ENCODE measurements at places on chromosomes 16 and 17.

DNA sequence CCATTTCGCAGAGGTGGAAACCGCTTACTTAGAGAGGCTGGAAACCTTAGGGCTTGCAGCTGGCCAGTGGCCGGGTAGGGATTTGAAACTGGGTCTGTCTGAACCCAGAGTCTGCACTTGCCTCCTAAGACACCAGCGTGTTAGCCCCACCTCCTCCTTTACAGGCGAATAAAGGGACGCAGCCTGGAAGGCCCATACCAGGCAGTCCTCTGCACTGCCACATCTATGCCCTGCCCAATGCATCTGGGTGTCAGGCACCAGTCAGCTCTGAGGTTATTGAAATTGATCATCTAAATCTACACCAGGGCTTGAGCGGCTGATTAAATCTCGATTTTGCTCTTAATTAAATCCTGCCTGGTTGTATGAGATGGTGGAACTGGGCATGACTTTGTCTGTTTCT, 19.9 kb upstream of the NAGS start:
- no peak for DNase-seq

DNA sequence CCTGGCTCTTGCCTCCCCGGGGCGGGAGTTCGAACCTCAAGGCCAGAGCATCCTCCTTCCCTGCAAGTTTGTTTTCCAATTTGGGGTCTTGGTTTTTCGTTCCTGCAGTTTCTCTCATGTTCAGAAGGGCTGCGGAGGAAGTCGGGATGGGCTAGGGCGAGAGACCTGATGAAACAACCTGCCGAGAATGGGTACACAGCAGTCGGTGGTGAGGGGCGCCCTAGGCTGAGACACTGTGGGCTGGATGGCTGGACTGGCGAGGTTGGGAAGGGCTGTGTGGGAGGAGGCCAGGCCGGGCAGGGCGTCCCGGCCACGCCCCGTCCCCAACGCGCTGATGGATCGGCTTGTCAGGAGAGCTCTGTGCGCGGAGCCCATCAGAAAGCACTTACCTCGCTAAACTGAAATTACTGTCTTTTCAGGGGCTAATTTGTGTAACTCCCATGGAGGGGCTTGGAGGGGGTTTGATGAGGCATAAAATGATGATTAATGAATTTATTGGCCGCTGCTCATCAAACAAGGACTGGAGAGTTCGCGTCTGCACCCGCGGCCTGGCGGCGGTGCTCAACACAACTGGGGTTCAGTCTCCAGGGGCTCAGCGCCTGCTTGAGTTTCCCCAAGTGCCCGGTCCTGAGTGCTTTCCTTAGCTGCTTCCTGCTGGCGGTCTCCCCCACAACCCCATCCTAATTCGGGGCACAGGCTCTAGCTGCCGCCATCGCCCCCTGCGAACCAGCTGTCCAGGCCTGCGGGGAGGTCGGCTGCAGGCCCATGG, 9.0 kb downstream of the IRX5 start:
- no peak for DNase-seq

- DNase-seq = no peak
These were observed 209.4 kb downstream of the MRTFB start for GRCh38 chr16:14280541-14280940.

DNA sequence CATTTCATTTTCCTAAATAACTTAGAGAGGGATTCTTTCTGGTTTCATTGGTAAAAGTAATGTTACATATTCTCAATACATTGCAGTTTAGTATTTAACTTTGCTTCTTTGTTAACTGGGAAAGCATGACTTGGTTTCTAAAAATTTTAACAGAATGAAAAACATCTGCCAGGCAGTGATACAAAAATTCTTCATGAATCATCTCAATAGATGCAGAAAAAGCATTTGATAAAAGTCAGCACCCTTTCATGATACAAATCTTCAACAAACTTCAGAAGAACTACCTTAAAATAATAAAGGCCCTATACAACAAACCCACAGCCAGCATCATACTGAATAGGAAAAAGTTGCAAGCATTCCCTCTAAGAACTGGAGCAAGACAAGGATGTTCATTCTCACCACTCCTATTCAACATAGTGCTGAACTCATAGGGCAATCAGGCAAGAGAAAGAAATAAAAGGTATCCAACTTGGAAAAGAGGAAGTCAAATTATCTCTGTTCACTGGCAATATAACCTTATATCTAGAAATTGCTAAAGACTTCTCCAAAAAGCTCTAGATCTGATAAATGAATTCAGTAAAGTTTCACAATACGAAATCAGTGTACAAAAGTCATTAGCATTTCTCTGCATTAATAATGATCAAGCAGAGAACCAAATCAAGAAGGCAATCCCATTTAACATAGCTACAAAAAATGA, 50.4 kb downstream of the SLFN5 start:
- no peak for DNase-seq

GRCh38 chr16:9107025-9107970, 15.9 kb downstream of the HAPSTR1 start:
- DNase-seq = no peak

DNA sequence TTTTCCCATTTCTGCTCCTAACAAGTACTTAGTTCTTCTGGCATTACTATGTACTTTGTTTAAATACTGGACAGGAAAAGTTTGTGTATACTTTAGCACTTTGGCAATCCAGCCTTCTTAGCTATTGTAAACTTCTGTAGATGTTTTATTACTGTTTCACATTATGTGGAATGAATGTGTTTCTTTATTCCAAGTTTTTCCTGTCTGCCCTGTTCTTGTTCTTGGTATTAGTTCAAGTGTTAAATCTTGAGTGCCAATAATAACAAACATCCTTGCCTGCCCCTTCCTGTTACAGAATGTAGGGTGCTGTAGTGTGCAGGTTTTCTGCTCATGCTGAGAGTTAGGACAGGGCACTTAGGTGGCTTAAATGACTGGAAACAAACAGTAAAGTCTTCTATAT, 7.3 kb upstream of the CAPNS2 start:
- peak; percentile 61 for DNase-seq

DNA sequence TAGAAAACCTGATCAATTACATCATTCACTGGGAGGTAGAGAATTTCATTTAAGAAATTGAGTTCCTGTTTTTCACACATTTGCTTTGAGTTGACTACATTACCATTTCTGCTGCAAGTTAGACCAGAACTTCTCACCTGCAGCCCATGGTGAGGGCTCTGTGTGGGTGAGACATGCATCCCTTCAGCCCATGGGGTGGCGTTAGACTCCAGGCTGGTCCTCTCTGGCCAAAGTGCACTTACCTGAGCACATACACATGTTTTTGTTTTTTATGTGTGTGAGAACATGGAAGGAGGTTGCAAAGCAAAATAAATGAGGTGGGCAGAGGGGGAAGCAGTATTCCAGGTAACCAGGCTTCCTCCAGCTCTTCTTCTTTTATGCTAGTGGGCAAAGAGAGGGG, 470.2 kb downstream of the PMP22 start:
- DNase-seq = no peak

DNA sequence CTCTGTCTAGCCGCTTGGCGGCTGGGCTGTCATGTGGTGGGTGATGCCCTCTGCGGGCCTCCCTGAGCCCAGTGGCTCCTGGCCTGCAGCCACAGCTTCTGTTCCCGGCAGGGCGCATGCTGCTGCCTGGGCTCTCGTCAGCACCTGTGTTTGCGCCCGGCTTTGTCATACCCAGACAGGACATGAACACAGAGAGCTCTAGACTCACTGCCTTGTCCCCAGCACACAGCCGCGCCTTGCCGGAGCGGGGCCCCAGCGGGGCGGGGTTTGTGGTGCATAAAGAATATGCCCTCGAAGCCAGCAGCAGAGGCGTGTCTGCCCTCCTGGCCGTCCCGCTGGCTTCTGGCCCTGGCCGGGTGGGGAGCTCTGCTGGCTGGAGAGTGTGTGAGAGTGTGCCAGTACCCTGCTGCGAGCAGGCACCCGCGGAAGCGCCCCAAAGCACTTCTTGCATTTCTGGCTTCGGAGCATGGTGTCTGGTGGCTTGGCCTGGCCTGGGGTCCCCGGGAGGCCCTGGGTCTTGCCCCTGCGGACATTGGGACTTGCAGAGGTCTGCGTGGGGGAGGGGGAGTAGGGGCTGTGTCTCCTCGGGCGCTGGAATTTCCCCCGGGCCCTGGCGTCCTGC, 14.4 kb downstream of the ASPSCR1 start:
- DNase-seq = peak; percentile 47

GRCh38 chr17:63349478-63350000, 96.6 kb downstream of the CYB561 start:
- peak; percentile 47 for DNase-seq

DNA sequence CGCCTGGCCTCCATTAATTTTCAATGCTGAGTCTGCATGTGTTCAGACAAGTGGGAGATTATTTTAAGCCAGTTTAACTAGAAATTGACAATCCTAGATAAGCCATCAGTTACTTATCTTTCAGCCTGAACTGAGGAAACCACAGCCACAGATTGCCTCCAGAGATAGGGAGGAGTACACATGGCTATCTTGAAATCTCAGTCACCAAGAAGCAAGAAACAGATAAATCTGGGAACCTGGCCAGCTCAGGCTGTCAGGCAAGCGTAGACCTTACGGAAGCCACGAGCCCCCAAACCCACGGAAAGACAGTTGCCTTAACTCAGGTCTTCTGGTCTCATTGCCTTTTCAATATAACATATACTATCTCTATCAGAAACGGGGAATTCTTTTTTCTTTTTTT, 2.0 kb upstream of the GLG1 start:
- no peak for DNase-seq

GRCh38 chr17:12665263-12666210, at the start of gene MYOCD:
TSS of gene MYOCD (plus strand) at chr17:12665890. CDS start at chr17:12666189, 299 bp downstream.
- no peak for DNase-seq

GRCh38 chr17:31266042-31266441, 31.0 kb downstream of the OMG start:
- no peak for DNase-seq

- DNase-seq = peak; percentile 17
These were observed 50.1 kb downstream of the BRIP1 start for GRCh38 chr17:61813211-61813610.

DNA sequence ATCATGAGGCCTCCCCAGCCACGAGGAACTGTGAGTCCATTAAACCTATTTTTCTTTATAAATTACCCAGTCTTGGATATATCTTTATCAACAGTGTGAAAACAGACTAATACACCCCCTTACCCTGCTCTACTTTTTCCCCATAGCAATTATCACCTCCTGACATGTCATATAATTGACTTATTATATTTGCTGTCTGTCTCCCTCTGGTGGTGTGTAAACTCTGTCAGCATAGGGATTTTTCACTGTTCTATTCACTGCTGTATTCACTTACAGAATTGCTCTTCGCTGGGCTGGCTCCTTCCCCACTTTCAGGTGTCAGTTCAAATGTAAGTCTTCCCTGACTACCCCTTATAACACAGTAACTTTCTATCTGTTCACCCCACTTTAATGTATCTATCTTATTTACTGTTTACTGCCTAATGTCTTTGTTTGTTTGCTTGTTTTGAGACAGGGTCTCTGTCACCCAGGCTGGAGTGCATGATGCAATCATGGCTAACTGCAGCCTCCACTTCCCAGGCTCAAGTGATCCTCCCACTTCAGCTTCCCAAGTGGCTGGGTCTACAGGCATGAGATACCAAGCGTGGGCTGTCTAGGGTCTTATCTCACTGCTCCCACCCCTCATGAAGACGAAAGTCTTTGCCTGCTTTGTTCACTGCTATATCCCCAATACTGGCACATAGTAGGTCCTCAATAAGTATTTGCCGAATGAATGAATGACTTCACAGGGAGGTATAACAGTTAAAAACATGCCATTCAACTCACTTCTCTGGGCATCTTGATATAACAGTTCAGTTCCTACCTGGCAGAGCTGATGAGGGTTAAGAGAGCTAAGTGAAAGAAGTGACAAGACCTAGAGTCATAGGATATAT, 52.4 kb upstream of the CDH3 start:
- peak; percentile 16 for DNase-seq

GRCh38 chr17:48791128-48792032, 25.6 kb downstream of the TTLL6 start:
- DNase-seq = peak; percentile 86

- DNase-seq = peak; percentile 99
These were observed 3.6 kb upstream of the HROB start for GRCh38 chr17:44137891-44138709.

- DNase-seq = no peak
These were observed 834 bp downstream of the DCXR start for GRCh38 chr17:82036634-82037091.

DNA sequence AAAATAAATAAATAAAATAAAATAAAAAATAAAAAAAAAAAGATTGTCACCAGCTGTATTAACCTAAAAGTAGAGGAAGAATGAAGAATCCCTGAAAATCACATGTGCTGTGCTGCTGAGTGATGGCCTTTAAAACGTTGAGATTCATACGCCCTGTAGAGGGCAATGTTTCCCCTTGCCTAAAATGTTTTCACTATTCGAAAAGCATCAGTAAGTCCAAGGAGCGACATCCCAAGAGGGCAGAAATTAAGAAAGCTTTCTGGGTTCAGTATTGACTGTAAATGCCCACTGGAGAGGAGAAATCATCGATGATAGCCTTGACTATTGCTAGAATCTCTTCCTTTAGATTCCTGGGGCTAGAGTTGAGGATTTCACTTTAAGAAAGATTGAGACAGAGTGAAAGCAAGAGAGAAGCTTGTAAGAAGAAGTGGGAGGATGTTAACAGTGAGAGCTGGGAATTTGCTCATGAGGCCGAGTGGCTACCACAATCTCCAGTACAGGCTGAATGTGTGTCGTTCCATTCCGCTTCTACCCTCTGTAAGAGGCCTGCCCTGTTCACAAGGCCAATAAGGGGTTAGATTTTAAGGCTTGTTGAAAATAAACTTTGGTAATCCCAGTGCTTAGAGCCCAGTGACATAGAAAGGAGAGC, 170.8 kb upstream of the FAM20A start:
- DNase-seq = peak; percentile 92

- no peak for DNase-seq
These were observed 69.5 kb downstream of the JPH3 start for GRCh38 chr16:87671715-87672270.

GRCh38 chr16:79466111-79466510, 134.4 kb downstream of the MAF start:
- no peak for DNase-seq

DNA sequence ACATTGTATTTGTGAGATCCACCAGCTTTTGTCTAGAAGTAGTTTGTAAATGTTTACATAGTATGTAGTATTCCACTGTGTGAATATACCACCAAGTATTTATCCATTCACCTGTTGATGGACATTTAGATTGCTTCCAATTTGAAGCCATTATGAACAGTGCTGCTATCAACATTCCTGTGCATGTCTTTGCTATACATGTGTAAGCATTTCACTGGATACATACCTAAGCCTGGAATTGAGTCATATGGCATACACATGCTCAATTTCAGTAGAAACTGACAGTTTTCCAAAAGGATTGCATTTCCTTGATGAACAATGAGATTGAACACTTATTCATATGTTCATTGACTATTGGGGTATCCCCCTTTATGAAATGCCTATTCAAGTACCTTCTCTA, 540.6 kb upstream of the SOX9 start:
- no peak for DNase-seq

All from fibroblast of pulmonary artery (primary cell).